ENCODE measurements at places on chromosomes 3 and 15. TPM values are rescaled to one million over a fixed set of nuclear protein-coding genes. Genes with fewer than 3 reads are reported as not detected.
A peak's percentile ranks its signal among the peaks of the same experiment; 100 is the strongest.

- DNase-seq: no peak
These were observed 73.7 kb downstream of the FILIP1L start for GRCh38 chr3:100040451-100041225.

DNA sequence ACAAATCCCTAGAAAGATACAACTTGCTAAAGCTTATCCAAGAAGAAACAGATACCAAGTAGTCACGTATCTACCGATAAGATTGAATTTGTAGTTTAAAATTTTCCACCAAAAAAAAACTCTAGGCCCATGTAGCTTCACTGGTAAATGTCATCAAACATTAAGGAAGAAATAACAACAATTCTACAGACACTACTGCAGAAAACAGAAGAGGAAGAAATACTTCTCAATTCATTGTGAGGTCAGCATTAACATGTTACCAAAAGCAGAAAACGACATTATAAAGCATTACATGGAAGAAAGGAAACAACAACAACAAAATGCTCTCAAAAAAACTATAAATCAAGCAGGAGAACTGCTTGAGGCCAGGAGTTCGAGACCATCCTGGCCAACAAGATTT is 27.5 kb upstream of the TM4SF19 start:
- DNase-seq: no peak

GRCh38 chr3:58214484-58215316 is 3.9 kb upstream of the DNASE1L3 start:
- peak; percentile 76 for DNase-seq

Gene ONECUT1
- total RNA-seq: not detected

- no peak for DNase-seq
These were observed 9.3 kb downstream of the VEPH1 start for GRCh38 chr3:157493627-157494550.

Gene SI
- not detected for total RNA-seq

Gene GRIP2
- not detected for total RNA-seq

GRCh38 chr3:47908744-47909143 is 105.8 kb downstream of the DHX30 start:
- no peak for DNase-seq

DNA sequence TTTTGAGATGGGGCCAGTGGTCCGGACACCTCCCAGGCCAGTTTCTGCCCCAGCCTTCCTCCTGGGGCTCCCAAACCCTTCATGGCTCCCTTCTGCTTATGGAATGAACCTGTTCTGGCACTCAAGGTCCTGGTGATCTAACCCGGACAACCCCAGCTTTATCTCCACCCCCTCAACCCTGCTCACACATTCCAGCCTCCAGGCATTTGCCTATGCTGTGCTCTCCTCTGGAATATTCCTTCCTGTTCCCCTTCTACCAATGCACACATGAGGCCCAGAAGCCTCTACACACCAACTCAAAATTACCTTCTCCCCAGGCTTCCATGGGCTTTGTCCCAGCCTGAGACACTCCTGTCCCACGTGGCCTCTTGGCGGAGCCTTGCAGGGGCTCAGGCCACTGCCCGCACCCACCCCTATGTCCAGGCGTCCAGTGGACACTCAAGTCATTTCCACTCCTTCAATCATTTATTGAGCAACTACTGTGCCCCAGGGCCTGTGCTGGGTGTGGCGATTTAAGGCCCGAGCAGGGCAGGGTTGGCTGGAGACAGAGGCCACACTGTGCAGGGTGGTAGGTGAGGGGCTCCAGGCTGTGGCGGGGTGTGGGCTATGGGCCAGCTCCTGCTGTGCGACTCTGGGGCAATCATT is 18.8 kb downstream of the PLXND1 start:
- no peak for DNase-seq

Gene ITGB5
- total RNA-seq: 0.72 TPM

Gene MELTF
- total RNA-seq: 3.7 TPM

Gene CHST13
- not detected for total RNA-seq

Measured in activated CD4-positive, alpha-beta T cell treated with anti-CD3 and anti-CD28 coated beads for 36 hours (primary cell).